ENCODE measurements at places on chromosomes 2 and 18. TPM values are rescaled to one million over a fixed set of nuclear protein-coding genes. Genes with fewer than 3 reads are reported as not detected.

IL1B gene
- 5.5 TPM for total RNA-seq

EPB41L3 gene
- not detected for total RNA-seq

SLC23A3 gene
- total RNA-seq = 2.6 TPM

- H3K27me3 ChIP-seq = peaks cover 56% of the 10 kb centered on the region
- H3K36me3 ChIP-seq = peaks cover 11% of the 10 kb centered on the region
- no peaks in the 10 kb centered on the region for H3K4me1 ChIP-seq
- H3K4me3 ChIP-seq = no peak overlapping the region
These were observed 30.5 kb upstream of the MAL start for GRCh38 chr2:94994914-94995552.

All from MCF 10A (cell line).